Progenitor cell of endocrine pancreas (in vitro differentiated cells): ENCODE measurements at places on chromosomes 3 and 15. TPM values are rescaled to one million over a fixed set of nuclear protein-coding genes. Genes with fewer than 3 reads are reported as not detected.

The TRH gene
- total RNA-seq = 0.24 and 0.36 TPM in 2 replicates

The CPA3 gene
- not detected in 2 replicates for total RNA-seq

The LNP1 gene
- 2.7 and 3.6 TPM in 2 replicates for total RNA-seq

The WDR72 gene
- total RNA-seq = 25.0 and 26.6 TPM in 2 replicates

The PFKFB4 gene
- 39.7 and 45.0 TPM in 2 replicates for total RNA-seq

The ZNF592 gene
- 40.0 and 40.5 TPM in 2 replicates for total RNA-seq

DNA sequence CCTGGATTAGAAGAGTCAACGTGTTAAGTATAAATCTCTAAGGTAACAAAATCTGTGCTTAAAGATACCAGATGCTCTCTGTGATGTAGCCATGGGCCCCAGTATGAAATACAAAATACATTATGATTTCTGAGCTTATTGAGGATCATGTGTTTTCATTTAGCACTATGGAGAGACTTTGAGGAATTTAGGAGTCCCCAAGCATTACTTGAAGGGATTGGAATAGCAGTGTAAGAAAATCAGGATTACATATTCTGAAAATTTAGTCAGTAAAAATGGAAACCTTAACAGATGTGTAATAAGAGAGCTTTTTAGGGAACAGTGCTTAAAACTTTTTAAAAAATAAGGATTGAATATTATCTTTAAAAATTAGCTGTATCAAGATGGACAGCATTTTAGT lies 35.5 kb downstream of the ECT2 start:
- no peak for DNase-seq

GRCh38 chr3:177449360-177450006 lies 252.2 kb upstream of the TBL1XR1 start:
- no peak for DNase-seq

- DNase-seq = no peak
These were observed 62.9 kb upstream of the ZBTB38 start for GRCh38 chr3:141305436-141305835.

GRCh38 chr3:192817506-192817905 lies 90.2 kb upstream of the FGF12 start:
- DNase-seq = no peak

GRCh38 chr3:141292356-141293058 lies 60.9 kb downstream of the PXYLP1 start:
- no peak for DNase-seq
